ENCODE measurements at places on chromosomes 5 and 9.

GRCh38 chr5:32507738-32508434 lies 63.3 kb upstream of the ZFR start:
- DNase-seq: no peak

GRCh38 chr9:112337547-112337946 lies 4.1 kb upstream of the PTBP3 start:
- DNase-seq: no peak

GRCh38 chr5:23996525-23996924 lies 489.1 kb downstream of the PRDM9 start:
- DNase-seq: no peak

GRCh38 chr9:121067640-121068039 lies 7.1 kb upstream of the CNTRL start:
- no peak for DNase-seq

- no peak for DNase-seq
These were observed 71.1 kb downstream of the GNAQ start for GRCh38 chr9:77960356-77961153.

GRCh38 chr5:133428072-133428660 lies 184.2 kb downstream of the FSTL4 start:
- DNase-seq: no peak

DNA sequence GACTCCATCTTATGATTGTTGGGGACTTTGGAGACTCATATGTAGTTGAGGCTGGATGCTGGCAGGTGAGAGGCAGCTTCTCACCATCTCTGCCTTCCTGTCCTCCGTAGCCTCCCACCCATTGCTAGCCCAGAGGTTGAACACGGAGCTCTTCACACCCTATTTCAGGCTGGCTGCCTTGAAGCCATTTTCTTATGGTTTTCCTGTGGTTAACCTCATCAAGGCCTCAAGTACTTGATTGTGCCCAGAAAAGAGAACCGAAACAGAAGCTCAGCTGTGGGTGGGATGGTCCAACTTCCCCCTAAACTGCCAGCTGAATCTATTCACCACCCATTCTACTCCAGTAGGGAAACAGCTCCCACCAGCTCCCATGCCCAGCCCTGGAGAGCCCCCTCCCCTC lies 102.9 kb downstream of the LIFR start:
- DNase-seq: no peak

DNA sequence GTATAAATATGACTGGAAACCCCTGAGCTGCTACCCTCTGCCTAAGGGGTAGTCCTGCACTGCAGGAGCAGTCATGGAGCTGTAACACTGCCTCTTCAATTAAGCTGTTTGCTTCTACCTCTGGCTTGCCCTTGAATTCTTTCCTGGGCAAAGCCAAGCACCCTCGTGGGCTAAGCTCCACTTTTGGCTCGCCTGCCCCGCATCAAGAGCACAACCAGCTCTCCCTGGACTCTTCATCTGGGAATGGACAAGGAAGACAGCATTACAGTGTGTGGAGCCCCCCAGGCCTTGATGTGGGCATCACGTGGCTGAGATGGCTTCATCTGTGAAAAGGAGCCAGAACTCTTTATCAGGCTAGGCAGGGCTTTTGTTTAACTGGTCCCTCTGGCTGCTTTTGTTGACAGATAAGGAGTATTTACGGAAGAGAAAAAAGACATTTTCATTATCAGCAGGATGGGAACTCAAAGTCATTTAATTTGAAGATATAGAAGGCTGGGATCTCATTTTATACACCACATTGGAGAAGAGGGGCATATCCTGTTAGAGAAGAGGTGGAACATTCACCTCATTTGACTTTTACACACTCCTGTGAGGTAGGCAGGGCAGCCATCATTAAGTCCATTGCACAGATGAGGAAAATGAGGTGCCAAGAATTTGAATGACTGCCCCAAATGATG lies 137.8 kb downstream of the SEMA6A start:
- DNase-seq: no peak

GRCh38 chr5:149799119-149799623 lies 69.1 kb downstream of the PPARGC1B start:
- no peak for DNase-seq

GRCh38 chr5:61678966-61679365 lies 346.9 kb downstream of the ZSWIM6 start:
- DNase-seq: no peak

GRCh38 chr9:130328349-130328801 lies 62.8 kb downstream of the HMCN2 start:
- DNase-seq: no peak

- no peak for DNase-seq
These were observed 158.6 kb downstream of the RFX3 start for GRCh38 chr9:3367185-3367584.

DNA sequence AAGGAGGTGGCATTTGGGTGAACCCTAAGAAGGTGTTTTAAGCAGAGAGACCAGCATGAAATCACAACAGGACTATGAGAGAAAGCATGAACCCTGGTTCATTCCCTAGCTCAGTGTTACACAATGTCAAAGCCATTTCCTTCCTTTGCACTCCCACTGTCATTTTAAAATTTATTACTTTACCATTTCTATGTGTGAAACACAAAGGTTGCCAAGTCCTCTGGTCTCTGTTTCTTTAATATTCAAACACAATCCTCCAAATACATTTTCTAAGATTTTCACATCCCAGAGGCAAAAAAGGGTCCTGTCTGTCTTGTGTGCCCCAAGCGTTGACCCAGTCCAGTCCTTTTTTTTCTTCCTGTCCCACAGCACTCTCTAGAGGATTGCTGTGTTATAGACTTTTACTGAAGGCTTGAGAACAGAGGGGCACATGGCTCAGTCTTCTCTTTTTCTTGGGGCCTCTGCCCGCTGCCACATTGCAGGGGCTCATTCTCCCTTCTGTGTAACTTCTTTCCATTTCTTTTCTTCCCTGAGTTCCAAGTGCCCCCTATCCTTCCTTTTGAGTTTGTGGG lies 78.6 kb upstream of the SLC28A3 start:
- DNase-seq: no peak

DNA sequence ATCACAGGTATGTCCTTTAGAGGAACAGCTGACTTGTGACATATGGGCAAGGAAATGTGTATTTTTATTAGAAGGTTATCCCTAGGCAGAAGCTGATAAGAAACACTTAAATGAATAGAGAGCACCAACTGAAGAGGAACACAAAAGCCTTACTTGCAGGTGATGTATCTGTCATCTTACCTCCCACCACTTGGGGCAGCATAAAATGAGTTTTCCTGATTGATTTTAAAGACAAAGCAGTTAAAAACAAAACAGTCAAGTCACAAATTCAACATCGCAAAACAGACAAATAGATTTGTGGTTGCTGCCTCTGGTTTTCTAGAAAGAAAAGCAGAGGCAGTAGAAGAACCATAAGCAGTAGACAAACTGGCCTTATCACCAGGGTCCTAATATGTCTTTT lies 302.4 kb upstream of the ZNF462 start:
- DNase-seq: no peak

- DNase-seq: no peak
These were observed 12.3 kb downstream of the GAPT start for GRCh38 chr5:58503390-58504046.

GRCh38 chr5:95876782-95877181 lies 54.3 kb upstream of the GLRX start:
- no peak for DNase-seq

DNA sequence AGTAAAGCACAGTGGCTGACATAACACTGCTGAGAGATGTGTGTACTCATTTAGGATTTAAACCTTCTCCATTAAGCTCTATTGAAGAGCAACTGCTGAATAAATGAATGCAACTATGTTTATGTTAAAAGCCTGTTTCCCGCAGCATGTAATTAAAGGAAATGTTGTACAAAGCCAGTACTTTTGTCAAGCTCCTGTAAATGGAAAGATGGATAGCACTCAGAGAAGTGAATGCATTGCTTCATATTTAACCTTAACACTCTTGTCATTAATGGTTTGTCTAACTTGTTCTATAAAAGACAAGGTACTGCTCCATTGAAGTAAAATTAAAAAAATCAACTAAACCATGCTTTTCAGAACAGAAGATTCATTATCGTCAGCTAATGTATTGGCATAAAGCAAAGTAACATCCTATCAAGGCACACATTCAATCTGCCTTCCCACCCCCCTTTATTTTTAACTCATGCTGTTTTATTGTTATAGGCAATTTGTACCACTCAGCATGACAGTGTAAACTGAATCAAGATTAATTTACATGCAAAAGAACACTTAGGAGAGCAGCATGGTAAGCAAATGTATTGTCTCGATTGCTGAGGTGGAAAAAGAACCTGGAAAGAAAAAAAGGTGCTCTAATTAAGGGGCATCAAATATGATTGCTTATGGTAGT lies 240.9 kb upstream of the TBCA start:
- DNase-seq: no peak

GRCh38 chr9:122172131-122172530 lies 12.4 kb downstream of the MORN5 start:
- DNase-seq: no peak

- DNase-seq: no peak
These were observed 34.4 kb upstream of the CCDC112 start for GRCh38 chr5:115330830-115331229.

DNA sequence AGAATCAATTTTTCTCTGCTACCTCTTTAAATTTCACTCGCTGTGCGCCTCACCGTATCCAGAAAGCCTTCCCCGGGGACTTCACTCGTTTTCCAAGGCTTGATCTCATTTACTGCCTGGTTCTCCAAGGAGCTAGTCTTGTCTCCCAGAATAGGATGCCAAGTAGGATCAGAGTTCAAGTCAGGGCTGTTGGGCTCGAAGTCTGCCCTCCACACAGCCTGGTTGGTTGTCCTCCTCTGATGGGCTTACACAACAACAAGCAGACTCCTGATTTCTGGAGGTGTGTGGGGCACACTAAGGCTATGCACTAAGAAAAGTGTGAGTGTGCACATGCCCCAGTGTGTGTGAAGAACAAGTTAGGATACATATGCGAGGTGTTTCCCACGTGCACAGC lies 14.0 kb upstream of the TNIP1 start:
- no peak for DNase-seq

GRCh38 chr9:91419222-91420191 lies 4.1 kb downstream of the NFIL3 start:
- peak; percentile 80 for DNase-seq

- no peak for DNase-seq
These were observed 295.6 kb downstream of the ADGRV1 start for GRCh38 chr5:90854169-90854568.

GRCh38 chr5:56050551-56051255 lies 55.9 kb upstream of the IL6ST start:
- no peak for DNase-seq

- DNase-seq: no peak
These were observed 18.7 kb upstream of the NRARP start for GRCh38 chr9:137320555-137321384.

GRCh38 chr9:93058355-93059010 lies at the start of gene SUSD3:
TSS of gene SUSD3 (plus strand) at chr9:93058701. CDS start at chr9:93058743, 42 bp downstream.
- peak; percentile 37 for DNase-seq

- DNase-seq: no peak
These were observed 226.3 kb downstream of the SMARCA2 start for GRCh38 chr9:2241461-2241835.

DNA sequence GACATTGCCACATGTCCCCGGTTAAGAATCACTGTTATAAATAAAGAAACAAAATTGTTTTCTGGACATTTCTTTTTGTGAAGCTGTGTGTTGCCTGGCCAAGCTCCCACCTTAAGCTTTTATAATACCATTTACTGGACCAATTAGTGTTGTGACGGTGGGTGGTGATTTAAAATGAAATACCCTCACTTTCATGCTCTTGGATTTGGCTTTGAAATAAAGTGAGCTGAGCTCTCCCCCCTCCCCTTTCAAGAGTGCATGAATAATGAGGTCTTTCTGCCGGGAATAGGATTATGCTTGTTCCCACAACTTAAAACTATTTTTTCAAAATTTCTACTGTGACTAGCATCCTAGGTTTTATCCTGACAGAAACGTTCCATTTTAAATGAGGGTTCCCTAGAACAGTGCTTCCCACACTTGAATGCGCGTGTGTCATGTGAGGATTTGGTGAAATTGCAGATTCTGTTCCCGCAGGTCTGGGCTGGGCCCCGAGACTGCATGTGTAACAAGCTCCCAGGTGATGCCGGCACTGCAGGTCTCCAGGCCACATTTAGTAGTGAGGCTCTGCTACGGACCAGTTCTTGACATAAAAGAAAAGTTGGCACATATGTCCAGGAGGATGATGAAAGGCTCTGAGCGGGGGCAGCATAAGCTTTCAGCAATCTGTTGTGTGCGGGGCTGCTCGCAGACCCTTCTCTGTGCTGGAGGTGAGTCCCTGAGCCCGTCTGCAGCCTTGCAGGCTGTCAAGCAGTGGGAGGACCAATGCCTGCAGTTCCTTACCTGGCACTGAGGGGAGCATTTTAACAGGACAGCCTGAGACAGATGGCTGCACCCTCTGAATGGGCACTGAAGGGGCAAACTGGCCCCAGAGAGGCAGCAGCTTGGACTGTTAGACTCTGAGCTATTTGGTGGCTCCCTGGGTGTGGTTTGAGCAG lies 24.4 kb downstream of the IQGAP2 start:
- DNase-seq: no peak
